ENCODE measurements at places on chromosomes 11 and 22. TPM values are rescaled to one million over a fixed set of nuclear protein-coding genes. Genes with fewer than 3 reads are reported as not detected.

Gene APOL5
- total RNA-seq, result 1.6 TPM

Gene ANKK1
- not detected for total RNA-seq

Gene POU2AF2
- not detected for total RNA-seq

Gene GTSE1
- 3.1 TPM for total RNA-seq

Gene DEUP1
- total RNA-seq, result not detected

Gene CATSPERZ
- not detected for total RNA-seq

Gene THRSP
- 26.1 TPM for total RNA-seq

Gene CRACR2B
- 5.7 TPM for total RNA-seq

Gene RASD2
- 1.0 TPM for total RNA-seq

Gene UBASH3B
- total RNA-seq, result 4.2 TPM

Gene OR51B4
- 0.52 TPM for total RNA-seq

Gene KCNJ1
- total RNA-seq, result not detected

Gene HBE1
- total RNA-seq, result 84.0 TPM

Gene BLID
- 0.52 TPM for total RNA-seq

Gene SGSM1
- total RNA-seq, result under 0.01 TPM

Gene OR2AG2
- not detected for total RNA-seq

Gene ABCC8
- 3.7 TPM for total RNA-seq

Gene KCNQ1OT1
- total RNA-seq, result 6.8 TPM

Gene AQP11
- 0.52 TPM for total RNA-seq

Gene OR8D4
- total RNA-seq, result under 0.01 TPM

Gene NNMT
- 87.2 TPM for total RNA-seq

Gene NEU3
- total RNA-seq, result 19.8 TPM

Gene PGA4
- total RNA-seq, result 3.7 TPM

Measured in skeletal muscle tissue (tissue), 5 donors.